ENCODE measurements at places on chromosomes 11 and 22.

DNA sequence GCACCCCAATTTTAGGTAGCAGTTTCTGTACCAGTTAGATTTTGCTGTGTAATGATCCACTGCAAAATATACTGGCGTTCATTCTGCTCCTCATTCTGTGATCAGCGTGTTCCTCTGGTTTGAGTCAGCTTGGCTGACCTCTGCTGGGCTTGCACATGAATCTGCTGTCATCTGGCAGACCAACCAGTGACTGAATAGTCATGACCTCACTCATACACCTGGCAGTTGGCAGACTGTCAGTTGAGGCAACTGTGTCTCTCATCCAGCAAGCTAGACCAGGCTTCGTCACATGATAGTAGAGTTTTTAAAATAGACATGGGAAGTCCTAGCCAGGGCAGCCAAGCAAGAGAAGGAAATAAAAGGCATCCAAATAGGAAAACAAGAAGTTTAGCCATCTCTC is 316.3 kb upstream of the LARGE1 start:
- H3K36me3 ChIP-seq: no peaks in the 10 kb centered on the region
- no peaks in the 10 kb centered on the region for H3K4me1 ChIP-seq

GRCh38 chr11:105673089-105673488 is 63.2 kb downstream of the GRIA4 start:
- H3K4me1 ChIP-seq: no peaks in the 10 kb centered on the region
- no peaks in the 10 kb centered on the region for H3K36me3 ChIP-seq
- peak; percentile 72 for DNase-seq
- H3K27ac ChIP-seq: no peak overlapping the region

DNA sequence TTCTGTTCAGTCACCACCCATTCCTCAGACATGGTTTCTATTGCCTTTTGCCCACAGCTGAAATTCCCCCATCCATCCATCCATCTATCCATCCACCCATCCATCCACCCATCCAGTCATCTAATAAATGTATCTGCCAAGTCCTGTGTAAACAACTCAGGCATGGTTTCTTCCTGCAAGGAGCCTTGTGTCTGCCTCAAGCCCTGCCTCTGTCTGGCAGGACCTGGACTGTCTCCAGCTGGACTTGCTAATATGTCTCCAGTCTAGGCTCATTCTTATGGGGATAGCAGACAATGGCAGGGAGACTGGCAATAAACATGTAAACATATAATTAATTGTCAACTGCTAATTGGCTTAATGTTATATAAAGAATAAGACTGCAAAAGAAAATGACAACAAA is 64.7 kb upstream of the AMPD3 start:
- H3K4me3 ChIP-seq: no peak overlapping the region
- H3K27me3 ChIP-seq: no peaks in the 10 kb centered on the region

GRCh38 chr11:96783311-96783710 is 393.5 kb downstream of the JRKL start:
- no peaks in the 10 kb centered on the region for H3K27me3 ChIP-seq
- no peaks in the 10 kb centered on the region for H3K36me3 ChIP-seq
- no peak overlapping the region for H3K27ac ChIP-seq
- DNase-seq: no peak

DNA sequence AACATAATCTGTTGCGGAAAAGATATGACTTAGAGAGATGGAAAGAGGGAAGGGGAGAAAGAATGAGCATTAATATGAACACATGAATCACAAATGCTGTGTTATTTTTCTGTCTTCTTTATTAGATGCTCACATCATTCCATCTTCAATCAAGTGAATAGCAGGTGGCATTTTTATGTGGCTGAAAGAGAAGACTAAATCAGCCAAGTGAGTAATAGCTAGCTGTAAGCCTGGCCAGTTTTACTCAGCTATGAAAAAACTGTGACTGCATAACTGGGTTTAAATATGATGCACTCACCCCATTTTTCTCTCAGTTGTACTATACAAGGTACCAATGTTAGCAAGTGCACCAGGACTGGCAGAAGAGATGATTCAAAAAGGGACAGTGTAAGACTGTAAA is 571.1 kb downstream of the JRKL start:
- no peaks in the 10 kb centered on the region for H3K27me3 ChIP-seq
- H3K27ac ChIP-seq: no peak overlapping the region
- H3K4me1 ChIP-seq: peaks cover 8% of the 10 kb centered on the region
- no peak overlapping the region for H3K4me3 ChIP-seq

DNA sequence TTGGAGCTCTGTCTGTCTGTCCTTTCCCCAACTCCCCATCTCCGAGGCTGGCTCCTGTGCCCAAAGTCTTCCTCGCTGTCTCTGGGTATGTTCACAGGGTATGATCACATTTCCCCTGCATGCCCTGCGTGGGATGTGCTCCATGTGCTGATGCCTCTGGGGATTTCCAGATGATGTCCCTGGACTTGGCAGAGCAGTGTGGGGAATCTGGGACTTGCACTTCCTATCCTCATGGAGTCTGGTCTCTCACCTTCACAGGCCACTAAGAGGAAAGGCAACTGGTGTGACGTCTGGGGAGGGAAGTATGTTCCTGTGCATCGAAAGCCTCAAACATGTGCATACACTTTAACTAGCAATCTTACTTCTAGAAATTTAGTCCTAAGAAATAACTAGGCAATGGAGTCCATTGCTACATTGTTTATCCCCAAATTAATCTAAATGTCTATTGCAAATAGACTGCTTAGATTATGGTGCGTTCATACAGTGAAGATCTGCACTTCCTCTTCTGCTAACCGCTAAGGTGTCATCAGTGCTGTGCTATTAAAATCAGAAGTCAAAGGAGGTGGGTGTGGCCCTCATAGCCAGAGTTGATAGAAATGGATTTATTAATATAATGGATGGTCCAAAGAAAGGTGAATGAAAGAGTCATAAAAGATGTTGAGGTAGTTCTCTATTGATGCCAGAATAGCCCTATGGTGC is 20.8 kb downstream of the TIMP3 start:
- H3K4me1 ChIP-seq: peaks cover 17% of the 10 kb centered on the region
- H3K4me3 ChIP-seq: no peak overlapping the region
- no peak for DNase-seq
- H3K27ac ChIP-seq: no peak overlapping the region

GRCh38 chr22:30927806-30928205 is 40.8 kb downstream of the MORC2 start:
- DNase-seq: no peak
- peaks cover 65% of the 10 kb centered on the region for H3K36me3 ChIP-seq
- H3K27me3 ChIP-seq: no peaks in the 10 kb centered on the region
- no peak overlapping the region for H3K27ac ChIP-seq
- no peaks in the 10 kb centered on the region for H3K4me1 ChIP-seq

DNA sequence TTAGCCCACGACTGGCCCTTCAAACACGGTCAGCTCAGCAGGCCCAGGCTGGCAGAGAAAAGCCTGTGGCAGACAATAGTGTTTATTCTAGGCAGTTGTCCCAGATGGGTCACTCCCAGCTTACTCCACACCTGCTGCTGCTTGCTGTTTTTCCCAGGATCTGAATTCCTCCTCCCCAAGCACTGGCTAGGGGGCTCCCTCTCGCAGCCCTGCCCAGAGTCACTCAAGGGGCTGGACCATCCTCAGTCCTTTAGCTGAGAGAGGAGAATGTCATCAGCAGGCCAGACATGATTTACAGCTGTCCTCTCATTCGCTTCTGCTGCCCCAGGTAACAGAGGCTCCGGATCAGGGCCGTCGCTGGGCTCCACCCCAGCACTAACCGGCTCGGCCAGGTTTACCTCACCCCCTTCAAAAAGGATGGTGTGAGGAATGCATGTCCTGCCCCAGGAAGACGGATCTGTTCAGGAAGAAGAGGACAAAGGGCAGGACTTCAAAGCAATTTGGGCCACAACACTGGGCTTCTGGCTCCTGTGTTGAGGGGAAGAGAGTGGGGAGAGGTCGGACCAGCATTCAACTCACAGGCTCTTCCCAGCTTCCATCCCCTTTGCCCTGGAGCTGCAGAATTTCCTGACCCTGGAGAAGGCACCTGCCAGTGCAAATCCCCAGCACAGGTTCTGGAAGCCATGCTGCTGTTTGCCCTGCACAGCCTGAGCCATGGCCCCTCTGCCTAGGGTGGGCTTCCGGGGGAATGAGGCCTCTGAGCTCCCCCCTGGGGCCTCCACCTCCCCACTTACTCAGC is 59.7 kb upstream of the BARX2 start:
- H3K4me3 ChIP-seq: no peak overlapping the region
- H3K27me3 ChIP-seq: no peaks in the 10 kb centered on the region
- peak; percentile 41 for DNase-seq
- peaks cover 16% of the 10 kb centered on the region for H3K4me1 ChIP-seq
- H3K27ac ChIP-seq: peak overlapping the region; percentile 71

DNA sequence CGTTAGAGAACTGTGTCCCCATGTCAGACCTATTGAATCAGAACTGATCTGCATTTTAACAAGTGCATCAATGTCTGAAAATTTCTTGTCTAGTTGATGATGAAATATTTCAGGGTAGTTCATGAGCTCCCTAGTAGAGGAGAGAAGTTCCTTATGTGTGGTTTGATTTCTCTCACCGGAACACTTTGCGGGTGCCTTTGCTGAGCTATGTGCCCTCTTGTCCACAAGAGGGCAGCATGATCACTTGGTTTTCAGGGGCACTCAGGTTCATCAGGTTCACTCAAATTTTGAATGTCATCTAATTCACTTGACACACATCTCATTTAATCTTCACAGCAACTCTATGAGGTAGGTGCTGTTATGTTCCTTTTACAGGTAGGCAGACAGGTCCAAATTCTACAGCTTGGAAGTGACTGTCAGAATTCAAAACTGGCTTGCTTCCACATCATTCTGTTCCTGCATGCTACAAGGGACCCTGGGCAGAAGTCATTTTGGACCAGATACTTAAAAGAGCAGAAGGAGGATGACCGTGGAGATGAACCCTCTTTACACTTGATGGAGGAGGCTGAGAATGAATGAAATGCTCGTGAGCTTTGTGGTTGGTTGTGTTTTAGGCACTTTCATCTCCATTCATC is 55.6 kb downstream of the P4HA3 start:
- H3K36me3 ChIP-seq: peaks cover 46% of the 10 kb centered on the region
- peak; percentile 75 for DNase-seq
- H3K27me3 ChIP-seq: no peaks in the 10 kb centered on the region
- no peak overlapping the region for H3K4me3 ChIP-seq
- peaks cover 2% of the 10 kb centered on the region for H3K4me1 ChIP-seq

GRCh38 chr11:113363996-113364641 is 23.5 kb upstream of the ANKK1 start:
- no peaks in the 10 kb centered on the region for H3K4me1 ChIP-seq
- no peak for DNase-seq
- no peak overlapping the region for H3K4me3 ChIP-seq
- H3K36me3 ChIP-seq: peaks cover 11% of the 10 kb centered on the region
- H3K27me3 ChIP-seq: no peaks in the 10 kb centered on the region

GRCh38 chr22:26998716-26999115 is 341.3 kb downstream of the MIAT start:
- H3K4me3 ChIP-seq: no peak overlapping the region
- H3K27ac ChIP-seq: no peak overlapping the region
- no peaks in the 10 kb centered on the region for H3K27me3 ChIP-seq
- no peak for DNase-seq
- no peaks in the 10 kb centered on the region for H3K4me1 ChIP-seq
- no peaks in the 10 kb centered on the region for H3K36me3 ChIP-seq

DNA sequence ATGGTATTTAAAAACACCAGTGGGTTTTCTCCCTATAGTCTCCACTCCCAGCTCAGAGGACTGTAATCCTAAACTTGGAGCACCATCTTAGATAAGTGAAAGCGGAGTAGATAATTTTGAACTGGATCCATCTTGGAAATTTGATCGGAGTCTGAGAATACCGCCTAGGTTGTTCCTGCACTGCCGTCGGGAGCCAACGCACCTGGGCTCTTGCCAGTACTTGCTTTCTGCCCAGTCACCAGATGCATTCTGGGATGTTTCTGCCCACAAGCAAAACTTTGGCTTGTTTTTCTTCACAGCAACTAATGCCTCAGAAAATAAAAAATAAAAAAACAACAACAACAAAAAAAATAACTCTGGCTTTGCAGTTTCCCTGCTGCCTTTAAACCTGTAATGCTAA is 113.0 kb upstream of the MTMR2 start:
- H3K4me3 ChIP-seq: no peak overlapping the region
- no peak for DNase-seq
- peak overlapping the region; percentile 32 for H3K27ac ChIP-seq
- peaks cover 20% of the 10 kb centered on the region for H3K4me1 ChIP-seq
- H3K36me3 ChIP-seq: peaks cover 5% of the 10 kb centered on the region
- no peaks in the 10 kb centered on the region for H3K27me3 ChIP-seq

GRCh38 chr11:35009191-35009943 is 92.9 kb downstream of the PDHX start:
- no peak for DNase-seq
- H3K4me1 ChIP-seq: no peaks in the 10 kb centered on the region
- no peaks in the 10 kb centered on the region for H3K27me3 ChIP-seq
- H3K36me3 ChIP-seq: no peaks in the 10 kb centered on the region

GRCh38 chr11:112297248-112297866 is 36.7 kb upstream of the PLET1 start:
- H3K27me3 ChIP-seq: no peaks in the 10 kb centered on the region
- no peak for DNase-seq
- peaks cover 2% of the 10 kb centered on the region for H3K36me3 ChIP-seq
- H3K4me1 ChIP-seq: no peaks in the 10 kb centered on the region
- no peak overlapping the region for H3K4me3 ChIP-seq

DNA sequence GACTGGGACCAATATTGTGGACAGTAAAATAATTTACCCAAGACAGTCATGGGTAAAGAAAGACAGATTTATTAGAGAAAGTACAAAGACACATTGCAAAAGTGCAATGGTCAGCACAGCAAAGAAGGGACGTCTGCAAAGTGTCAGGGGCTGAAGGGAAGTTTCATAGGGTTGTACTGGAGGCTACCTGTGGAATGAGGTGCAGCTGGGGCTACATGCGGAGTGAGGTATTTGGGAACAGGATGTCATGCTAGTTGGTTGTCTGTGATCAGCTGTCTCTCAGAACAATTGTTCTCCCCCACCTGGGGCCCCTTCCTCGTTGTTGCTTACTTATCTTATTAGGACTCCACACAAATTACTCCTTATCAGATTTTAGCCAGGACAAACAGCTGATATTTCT is 11.4 kb upstream of the APOL3 start:
- H3K27ac ChIP-seq: no peak overlapping the region
- no peaks in the 10 kb centered on the region for H3K36me3 ChIP-seq
- H3K4me1 ChIP-seq: no peaks in the 10 kb centered on the region
- no peak overlapping the region for H3K4me3 ChIP-seq

GRCh38 chr11:118370774-118371173 is 11.4 kb downstream of the UBE4A start:
- H3K36me3 ChIP-seq: peaks cover 18% of the 10 kb centered on the region
- H3K27me3 ChIP-seq: no peaks in the 10 kb centered on the region
- H3K4me1 ChIP-seq: no peaks in the 10 kb centered on the region
- DNase-seq: no peak

DNA sequence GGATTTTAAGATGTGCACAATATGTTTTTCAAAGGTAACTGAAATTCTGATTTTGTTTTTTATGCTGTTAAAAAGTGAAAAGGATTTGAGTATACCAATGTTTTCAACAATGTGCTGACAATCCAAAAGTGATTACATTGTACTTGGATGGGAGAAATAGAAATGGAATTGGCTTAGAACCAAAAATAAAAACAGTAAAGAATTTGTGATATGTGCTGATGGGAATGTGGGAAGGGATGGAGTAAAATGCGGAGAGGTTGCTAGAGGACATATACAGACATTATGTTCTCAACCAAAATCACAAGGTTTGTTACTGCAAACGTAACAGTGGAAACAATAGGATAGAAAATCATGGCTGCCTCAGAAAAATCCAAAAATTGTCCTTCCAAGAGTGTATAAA is 279.3 kb upstream of the TENM4 start:
- H3K4me3 ChIP-seq: no peak overlapping the region
- DNase-seq: no peak
- H3K36me3 ChIP-seq: no peaks in the 10 kb centered on the region

- H3K4me3 ChIP-seq: no peak overlapping the region
- no peak overlapping the region for H3K27ac ChIP-seq
These were observed 171.8 kb downstream of the SOX6 start for GRCh38 chr11:16184588-16184987.

GRCh38 chr11:20134991-20135736 is 25.1 kb downstream of the DBX1 start:
- no peak overlapping the region for H3K27ac ChIP-seq
- H3K36me3 ChIP-seq: no peaks in the 10 kb centered on the region
- H3K4me3 ChIP-seq: no peak overlapping the region
- H3K27me3 ChIP-seq: no peaks in the 10 kb centered on the region
